ENCODE measurements at places on chromosomes 3 and 15. TPM values are rescaled to one million over a fixed set of nuclear protein-coding genes. Genes with fewer than 3 reads are reported as not detected.

The CPB1 gene
- total RNA-seq: 0.97 TPM

The ITIH1 gene
- total RNA-seq: not detected

The GNB4 gene
- total RNA-seq: 91.8 TPM

The CCR2 gene
- not detected for total RNA-seq

The MST1R gene
- 29.7 TPM for total RNA-seq

The FHIT gene
- total RNA-seq: 11.0 TPM

The ACKR2 gene
- total RNA-seq: 3.7 TPM

- no peak for DNase-seq
These were observed 18.6 kb downstream of the DUOX1 start for GRCh38 chr15:45148076-45149059.

DNA sequence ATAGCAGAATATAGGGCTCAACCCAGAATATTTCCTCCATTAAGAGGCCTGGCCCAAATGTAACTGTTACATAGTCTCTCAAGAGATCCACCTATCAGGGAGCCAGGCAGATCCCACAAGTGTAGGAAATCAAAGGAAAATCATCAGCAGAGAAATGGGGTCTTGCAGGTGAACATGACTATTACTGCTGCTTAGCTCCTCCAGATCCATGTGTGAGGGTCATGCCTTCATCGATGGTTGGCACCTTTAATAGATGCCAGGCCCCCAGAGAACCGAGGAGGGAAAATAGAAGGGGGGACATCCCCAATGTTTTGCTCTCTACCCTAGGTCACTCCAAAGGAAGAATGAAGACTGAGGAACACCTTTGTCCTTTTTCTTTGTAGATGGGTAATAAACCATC is 1029.9 kb upstream of the CADM2 start:
- no peak for DNase-seq

- DNase-seq: no peak
These were observed 722 bp downstream of the STRA6 start for GRCh38 chr15:74201710-74202420.

DNA sequence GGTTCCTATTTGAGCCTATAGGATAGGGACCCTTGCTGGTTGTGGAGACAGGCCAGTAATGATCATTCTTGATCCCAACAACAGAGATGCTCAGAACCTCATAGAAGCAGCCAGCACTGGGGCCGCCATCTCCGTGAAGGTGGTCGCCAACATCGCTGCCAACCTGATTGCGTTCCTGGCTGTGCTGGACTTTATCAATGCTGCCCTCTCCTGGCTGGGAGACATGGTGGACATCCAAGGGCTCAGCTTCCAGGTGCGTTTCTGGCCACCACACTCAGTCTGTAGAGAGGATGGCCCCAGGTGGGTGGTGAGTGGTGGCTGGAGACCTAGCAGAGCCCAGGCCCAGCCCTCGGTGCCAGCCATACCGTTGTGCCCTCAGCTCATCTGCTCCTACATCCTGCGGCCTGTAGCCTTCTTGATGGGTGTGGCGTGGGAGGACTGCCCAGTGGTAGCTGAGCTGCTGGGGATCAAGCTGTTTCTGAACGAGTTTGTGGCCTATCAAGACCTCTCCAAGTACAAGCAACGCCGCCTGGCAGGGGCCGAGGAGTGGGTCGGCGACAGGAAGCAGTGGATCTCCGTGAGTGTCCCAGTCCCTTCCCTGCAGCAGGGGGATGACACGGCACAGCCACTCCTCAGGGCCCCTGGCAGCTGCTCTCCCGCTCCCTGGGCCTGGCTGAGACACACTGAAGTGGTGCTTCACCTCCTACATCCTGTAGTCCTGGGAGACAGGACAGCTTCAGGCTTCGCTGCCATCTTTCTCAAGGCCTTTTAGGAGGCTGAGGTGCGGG is 46.5 kb upstream of the PDE8A start:
- DNase-seq: no peak

DNA sequence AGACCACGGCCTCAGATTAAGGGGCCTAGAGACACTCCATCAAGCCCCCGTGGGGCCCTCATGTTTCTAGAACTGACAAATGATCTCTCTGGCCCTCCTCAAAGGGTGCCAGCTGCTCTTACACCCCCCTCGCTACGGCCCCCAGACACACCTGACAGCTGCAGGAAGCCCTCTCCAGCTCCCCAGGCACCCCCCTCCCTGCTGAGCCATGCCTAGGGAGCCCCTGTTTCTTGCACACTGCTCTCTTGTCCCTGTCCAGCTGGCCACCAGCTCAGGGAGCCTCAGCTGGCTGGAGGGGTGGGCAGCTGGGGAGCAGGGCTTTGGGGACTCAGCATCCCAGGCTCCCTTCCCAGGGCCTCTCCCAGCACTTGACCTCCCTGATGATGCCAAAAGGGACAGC is 14.8 kb downstream of the TNK2 start:
- DNase-seq: no peak

- DNase-seq: no peak
These were observed 1.6 kb upstream of the DNAH12 start for GRCh38 chr3:57545636-57546268.

DNA sequence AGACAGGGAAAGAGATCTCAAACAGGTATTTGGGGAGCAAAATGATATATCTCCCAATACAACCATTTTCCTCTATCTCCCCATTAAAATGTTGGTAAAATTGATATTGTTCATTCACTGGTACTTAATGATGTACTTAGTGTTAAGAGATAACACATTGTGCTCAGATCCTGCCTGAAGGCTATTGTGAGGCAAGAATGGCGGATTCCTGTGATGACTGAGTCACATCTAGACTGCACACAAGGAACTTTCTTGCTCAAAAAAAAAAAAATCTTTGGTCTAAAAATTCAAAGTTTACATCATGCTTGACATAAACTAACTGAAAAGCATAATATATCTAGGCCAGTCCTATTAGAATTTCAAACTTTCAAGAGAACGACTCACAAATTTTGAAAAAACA is 171.1 kb upstream of the TTC14 start:
- DNase-seq: no peak

- no peak for DNase-seq
These were observed 41.4 kb upstream of the SPATA12 start for GRCh38 chr3:57019057-57019456.

- no peak for DNase-seq
These were observed 561.8 kb downstream of the MCTP2 start for GRCh38 chr15:94793207-94793606.

GRCh38 chr3:47515100-47515499 is 1.6 kb upstream of the ELP6 start:
- no peak for DNase-seq

GRCh38 chr15:81294516-81294880 is 29.4 kb downstream of the STARD5 start:
- DNase-seq: no peak

- DNase-seq: peak; percentile 98
These were observed at the start of gene SCAANT1 for GRCh38 chr3:63911873-63912767. SCAANT1 (minus strand) TSS chr3:63912383.
